ENCODE measurements at places on chromosomes 13 and 19. TPM values are rescaled to one million over a fixed set of nuclear protein-coding genes. Genes with fewer than 3 reads are reported as not detected.

GRCh38 chr19:4534836-4535658 is at the start of gene PLIN5:
Gene PLIN5 (minus strand): TSS chr19:4535224. CDS start chr19:4534074, 1,150 bp downstream.
- peak; percentile 45 for DNase-seq

GRCh38 chr19:41868120-41868988 is 8.3 kb downstream of the RPS19 start:
- DNase-seq, result no peak

DNA sequence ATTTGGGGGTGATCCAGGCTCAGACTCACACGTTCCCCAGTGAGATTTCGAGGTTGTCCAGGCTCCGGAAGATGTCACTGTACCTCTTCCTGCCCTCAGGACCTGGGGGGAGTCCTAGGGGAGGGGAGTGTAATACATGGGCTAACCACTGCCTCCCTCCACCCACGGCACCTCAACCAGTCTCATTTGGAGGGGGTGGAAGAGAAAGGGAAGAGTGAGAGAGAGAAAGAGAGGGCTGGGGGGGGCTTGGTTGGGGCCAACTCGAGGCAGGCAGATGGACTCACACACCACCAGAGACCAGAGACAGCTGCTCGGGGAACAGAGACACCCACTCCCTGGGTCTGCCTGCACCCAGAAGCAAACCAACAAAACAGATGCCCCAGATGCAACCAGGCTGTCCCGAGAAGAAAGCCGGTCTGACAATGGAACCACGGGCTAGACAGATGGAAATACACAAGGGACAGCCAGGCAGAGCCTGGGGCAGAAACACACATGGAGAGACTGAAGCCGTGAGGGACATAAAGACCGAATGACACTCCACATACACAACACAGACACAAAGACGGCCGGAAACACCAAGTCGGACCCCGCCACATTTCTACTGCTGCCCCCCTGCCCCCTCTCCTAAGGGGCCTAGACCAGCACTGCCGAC is 825 bp downstream of the GMIP start:
- DNase-seq, result peak; percentile 76

- DNase-seq, result no peak
These were observed 3.4 kb downstream of the NOTCH3 start for GRCh38 chr19:15197275-15197941.

DNA sequence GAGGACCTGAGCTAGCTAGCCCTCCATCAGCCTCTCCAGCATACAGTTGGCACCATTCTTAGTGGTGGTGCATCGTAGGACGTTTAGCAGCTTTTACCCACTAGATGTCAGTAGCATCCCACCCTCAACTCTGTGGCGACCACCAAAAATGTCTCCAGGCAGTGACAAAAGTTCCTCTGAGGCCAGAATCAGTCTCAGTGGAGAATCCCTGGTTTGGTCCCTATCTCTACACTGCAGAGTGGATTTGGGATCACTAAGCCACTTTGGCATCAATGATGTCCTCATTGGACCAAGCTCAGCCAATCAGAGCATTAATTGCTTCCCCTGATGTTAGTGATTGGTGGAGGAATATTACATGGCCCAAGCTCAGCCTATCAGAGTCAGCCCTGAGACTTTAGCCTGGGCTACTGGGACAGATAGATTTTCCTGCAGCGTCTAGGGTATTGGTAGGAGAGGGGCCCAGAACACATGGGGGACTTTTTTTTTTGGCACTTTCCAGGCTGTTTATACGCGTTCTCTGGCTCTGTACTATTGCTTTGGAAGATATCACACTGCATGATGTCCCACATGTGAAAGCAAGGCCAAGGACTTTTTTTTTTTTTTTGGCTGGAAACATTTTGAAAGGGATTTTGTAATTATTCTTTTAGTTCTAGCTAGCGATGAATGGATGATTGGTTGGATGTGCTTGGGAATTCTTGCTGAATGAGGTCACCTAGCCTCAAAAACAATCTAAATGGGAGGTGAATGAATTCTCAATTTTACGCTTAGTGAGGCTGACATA is 7.0 kb downstream of the TMEM221 start:
- DNase-seq, result peak; percentile 46

- no peak for DNase-seq
These were observed 6.3 kb downstream of the PMIS2 start for GRCh38 chr19:35592226-35592625.

DNA sequence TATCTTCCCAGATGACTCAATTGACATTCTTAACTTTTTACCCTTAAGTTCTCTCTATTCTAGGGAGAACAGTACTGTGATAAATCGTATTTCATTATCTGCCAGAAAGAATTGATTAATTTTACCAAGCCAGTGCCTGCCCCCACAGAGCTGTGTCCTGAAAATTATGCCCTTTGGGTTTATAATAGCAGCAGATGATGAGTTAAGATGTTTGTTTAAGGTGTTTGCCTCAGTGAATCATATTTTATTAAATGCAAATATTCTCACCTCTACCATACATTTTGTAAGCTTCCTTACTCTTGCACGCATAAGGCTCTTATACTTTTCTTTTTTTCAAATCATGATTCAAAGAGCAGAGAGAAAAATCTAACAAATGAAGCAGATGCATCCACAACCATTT is 318.6 kb downstream of the DCT start:
- no peak for DNase-seq

GRCh38 chr13:112896736-112897602 is 72.0 kb upstream of the MCF2L start:
- no peak for DNase-seq

GRCh38 chr19:17097593-17098126 is 22.1 kb downstream of the MYO9B start:
- DNase-seq, result no peak

DNA sequence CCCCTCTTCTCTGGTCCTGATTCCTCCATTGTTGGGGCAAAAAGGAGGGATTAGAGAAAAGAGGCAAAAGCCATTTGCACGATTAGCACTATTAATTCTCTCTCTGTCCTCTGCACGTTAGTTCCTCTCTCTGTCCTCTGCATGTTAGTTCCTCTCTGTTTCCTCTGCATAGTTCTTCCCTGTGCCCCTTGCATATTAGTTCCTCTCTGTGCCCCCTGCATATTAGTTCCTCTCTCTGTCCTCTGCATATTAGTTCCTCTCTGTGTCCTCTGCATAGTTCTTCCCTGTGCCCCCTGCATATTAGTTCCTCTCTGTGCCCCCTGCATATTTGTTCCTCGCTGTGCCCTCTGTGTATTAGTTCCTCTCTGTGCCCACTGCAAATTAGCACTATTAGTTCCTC is 847.2 kb upstream of the GPC6 start:
- DNase-seq, result no peak

- DNase-seq, result no peak
These were observed 19.2 kb downstream of the SBNO2 start for GRCh38 chr19:1154731-1155351.

DNA sequence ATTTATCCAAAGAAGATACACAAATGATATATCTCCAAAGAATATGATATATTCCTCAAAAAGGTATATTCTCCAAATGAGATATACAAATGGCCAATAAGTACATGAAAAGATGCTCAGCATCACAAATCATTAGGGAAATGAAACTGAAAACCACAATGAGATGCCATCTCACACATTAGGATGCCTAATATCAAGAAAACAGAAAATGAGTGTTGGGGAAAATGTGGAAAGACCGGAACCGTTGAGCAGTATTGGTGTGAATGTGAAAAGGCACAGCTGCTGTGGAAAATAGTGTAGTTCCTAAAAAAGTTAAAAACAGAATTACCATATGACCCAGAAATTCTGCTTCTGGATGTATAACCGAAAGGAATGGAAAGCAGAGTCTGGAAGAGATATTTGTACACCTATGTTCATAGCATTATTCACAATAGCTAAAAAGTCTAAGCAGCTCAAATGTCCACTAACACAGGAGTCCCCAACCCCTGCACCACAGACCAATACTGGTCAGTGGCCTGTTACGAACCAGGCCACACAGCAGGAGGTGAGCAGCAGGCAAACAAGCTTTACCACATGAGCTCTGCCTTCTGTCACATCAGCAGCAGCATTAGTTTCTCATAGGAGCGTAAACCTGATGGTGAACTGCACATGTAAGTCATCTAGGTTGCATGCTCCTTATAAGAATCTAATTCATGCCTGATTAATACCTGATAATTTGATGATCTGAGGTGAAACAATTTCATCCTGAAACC is 291.9 kb downstream of the PCDH20 start:
- DNase-seq, result no peak

DNA sequence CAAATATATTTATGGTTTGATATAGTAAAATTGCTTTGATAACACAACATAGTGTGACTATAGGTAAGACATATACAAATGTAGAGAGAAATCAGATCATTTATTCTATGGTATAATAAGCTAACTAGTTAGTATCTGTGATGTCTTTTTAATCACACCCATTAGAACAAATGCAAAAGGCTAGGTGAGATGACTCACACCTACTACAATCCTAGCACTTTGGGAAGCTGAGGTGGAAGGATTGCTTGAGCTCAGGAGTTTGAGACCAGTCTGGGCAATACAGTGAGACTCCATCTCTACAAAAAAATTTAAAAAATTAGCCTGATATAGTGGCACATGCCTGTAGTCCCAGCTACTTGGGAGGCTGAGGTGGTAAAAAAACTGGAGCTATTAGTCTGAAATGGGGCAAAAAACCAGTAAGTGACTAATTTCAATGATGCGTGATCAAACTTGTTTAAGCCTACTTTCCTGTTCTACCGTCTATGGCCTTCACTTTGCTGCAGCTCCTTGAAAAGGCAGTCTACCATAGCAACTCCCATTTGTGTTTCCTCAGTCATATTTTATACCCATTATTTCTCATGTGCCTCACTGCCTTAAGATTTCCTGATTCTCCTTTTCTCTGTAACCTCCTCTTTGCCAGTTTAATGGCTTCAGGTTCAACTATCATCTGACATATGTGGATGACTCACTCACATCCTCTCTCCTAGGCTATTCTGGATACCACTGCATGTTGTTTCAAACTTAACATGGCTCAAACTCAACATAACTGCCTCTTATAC is 12.5 kb downstream of the ALG5 start:
- no peak for DNase-seq

DNA sequence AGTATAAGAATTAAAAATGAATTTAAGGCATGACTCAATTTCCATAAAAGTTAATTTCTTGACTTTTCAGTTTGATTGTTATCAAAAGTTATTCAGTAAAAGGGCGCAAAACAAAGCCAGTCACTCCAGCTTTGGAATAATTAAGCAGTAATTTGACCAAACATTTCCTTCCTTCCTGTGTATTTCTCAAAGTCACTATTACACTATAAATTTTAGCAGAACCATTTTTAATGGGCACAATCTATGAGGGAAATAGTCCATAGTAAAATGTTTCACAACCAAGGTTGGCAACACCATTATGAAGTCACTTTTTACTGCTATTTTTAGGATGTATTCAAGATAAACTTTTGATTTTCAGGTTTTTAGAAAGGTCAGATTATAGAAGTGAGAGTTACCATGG is 91.0 kb downstream of the DACH1 start:
- DNase-seq, result no peak

DNA sequence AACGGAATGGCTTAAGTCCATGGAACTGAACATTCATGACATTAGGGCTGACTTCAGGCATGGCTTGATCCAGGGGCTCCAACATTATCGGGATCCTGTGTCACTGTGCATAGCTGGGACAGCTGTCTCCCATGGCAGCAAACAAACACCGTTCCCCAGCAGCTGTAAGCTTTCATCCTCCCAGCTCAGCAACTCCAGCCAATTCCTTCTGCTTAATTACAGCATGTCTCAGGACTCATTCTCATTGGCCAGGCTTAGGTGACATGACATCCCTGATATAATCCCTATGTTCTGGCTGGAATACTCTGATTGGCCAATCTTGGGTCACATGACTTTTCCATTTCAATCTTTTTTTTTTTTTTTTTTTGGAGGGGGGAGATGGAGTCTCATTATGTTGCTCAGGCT is 10.9 kb upstream of the TLE5 start:
- no peak for DNase-seq

GRCh38 chr19:1985588-1986356 is 29.7 kb downstream of the BTBD2 start:
- no peak for DNase-seq

DNA sequence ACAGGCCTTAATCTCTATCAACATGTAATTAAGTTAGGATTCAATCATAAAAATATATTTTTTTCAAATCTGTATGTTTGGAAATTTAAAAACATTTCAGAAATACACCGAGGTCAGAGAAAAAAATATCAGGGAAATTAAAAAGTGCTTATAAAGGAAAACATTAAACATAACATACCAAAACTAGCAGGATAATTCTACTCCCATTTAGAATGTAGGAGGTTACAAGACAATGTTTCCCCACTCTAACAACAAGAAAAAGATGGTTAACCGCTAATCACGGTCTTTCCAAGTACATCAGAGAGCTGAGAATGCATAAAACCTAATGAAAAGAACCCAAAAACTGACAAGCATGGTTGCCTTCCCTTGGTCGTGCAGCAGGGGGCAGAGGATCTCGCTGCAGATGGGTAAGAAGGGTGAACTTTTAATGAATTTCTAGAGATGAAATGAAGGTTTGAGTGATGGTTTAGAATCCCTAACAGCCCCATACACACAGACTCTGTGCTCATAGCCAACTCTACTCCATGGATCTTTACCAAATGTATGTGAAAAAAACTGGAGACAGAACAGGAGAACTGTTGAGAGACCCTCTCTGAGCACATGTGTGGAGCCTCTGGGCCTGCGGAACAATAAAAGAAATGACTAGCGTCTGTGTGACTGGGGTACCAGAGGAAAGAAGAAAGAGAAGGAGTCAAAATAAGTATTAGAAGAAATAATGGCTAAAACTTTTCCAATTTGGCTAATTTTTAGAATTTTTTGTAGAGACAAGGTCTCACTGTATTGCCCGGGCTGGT is 51.3 kb upstream of the LSM14A start:
- peak; percentile 70 for DNase-seq

- no peak for DNase-seq
These were observed 203.5 kb downstream of the ENOX1 start for GRCh38 chr13:43583321-43583720.

DNA sequence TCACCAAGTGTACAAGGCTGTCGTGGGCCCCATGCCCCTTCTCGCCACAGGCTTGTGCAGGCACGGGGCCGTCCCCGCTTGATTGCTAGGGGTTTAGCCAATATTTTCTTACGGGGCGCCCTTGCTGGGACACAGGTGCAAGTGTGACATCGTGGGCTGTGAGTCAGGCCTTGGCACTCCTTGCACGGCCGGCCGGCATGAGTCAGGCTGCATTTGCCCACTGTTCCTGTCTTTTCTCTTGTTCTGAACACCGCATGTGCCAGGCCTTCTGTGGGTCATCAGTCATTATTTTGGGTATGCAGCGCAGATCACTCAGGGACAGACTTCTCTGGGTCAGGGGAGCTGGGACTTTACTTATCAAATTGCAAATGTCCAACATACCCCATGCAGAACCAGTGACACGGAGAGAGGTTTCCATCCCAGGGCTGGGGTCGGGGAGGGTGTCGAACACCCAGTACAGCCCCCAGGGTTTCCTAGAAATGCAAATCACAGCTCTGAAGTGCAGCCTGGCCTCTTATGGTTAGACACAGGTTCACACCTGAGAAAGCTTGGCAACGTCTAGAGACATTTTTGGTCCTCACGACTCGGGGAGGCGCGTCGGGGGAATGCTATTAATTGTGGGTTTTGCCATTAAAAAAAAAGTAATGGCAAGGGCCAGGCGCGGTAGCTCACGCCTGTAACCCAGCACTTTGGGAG is 22.5 kb upstream of the KLF2 start:
- DNase-seq, result no peak

Gene NPAS1
- 0.41 TPM for total RNA-seq

Gene HS6ST3
- not detected for total RNA-seq

Gene PSG2
- total RNA-seq, result not detected

Gene NLRP8
- not detected for total RNA-seq

Gene NAXD
- 26.3 TPM for total RNA-seq

Gene C19orf85
- total RNA-seq, result not detected
